Type B pancreatic cell (in vitro differentiated cells): ENCODE measurements at places on chromosomes 3 and 15. TPM values are rescaled to one million over a fixed set of nuclear protein-coding genes. Genes with fewer than 3 reads are reported as not detected.

Gene MEX3B
- total RNA-seq: 14.2 and 46.1 TPM in 2 replicates

Gene SLC12A1
- 0.05 and 0.53 TPM in 2 replicates for total RNA-seq

Gene GOLGA8N
- total RNA-seq: 1.1 and 3.9 TPM in 2 replicates

- H3K36me3 ChIP-seq: no peaks in the 10 kb centered on the region
- no peak overlapping the region for H3K27ac ChIP-seq
- DNase-seq: no peak
- no peak overlapping the region for H3K4me3 ChIP-seq
- H3K27me3 ChIP-seq: peaks cover 35% of the 10 kb centered on the region
- peaks cover 18% of the 10 kb centered on the region for H3K4me1 ChIP-seq
Observed at GRCh38 chr3:187288131-187288854, 3.2 kb downstream of the MASP1 start.

- peak; percentile 59 for DNase-seq
- H3K27ac ChIP-seq: no peak overlapping the region
- peaks cover 31% of the 10 kb centered on the region for H3K27me3 ChIP-seq
- peaks cover 14% of the 10 kb centered on the region for H3K4me1 ChIP-seq
- H3K36me3 ChIP-seq: no peaks in the 10 kb centered on the region
Observed at GRCh38 chr3:133928136-133928893, 32.6 kb upstream of the RAB6B start.

DNA sequence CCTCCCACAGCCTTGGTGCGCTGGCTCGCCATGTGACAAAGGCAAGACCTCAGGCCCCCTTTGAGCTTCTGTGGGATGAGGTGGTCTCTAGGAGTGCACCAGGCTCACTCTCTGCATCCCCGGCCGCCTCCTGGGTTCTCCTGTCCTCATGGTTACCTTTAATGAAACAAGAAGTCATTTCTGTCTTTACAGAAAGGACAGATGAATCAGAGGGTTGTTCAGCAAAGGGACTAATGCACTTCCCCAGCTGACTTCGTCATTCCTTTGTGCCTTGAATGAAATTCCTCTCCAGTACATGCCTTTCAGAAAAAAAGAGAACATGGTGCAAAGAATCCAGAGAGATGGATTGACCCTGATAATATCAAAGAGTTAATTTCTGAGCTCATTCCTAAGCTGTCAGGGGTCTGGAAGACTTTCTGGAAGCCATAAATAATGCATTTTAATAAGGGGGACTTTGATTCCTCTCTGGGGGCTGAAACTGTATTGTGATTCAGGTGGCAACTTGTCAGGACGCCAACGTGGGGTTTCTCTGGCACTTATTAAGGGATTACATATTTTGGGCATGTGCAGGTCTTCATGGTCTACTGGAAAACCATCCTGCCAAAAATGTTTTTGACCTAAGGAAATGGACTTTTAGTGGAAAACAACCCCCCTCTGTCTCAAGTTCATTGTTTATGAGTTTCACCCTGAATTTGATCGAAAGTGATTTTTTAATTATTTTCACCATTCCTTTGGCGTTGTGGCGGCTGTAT is 122.7 kb downstream of the FBLN2 start:
- no peak for DNase-seq
- H3K27ac ChIP-seq: no peak overlapping the region
- H3K4me3 ChIP-seq: no peak overlapping the region
- peaks cover 31% of the 10 kb centered on the region for H3K27me3 ChIP-seq
- no peaks in the 10 kb centered on the region for H3K36me3 ChIP-seq

DNA sequence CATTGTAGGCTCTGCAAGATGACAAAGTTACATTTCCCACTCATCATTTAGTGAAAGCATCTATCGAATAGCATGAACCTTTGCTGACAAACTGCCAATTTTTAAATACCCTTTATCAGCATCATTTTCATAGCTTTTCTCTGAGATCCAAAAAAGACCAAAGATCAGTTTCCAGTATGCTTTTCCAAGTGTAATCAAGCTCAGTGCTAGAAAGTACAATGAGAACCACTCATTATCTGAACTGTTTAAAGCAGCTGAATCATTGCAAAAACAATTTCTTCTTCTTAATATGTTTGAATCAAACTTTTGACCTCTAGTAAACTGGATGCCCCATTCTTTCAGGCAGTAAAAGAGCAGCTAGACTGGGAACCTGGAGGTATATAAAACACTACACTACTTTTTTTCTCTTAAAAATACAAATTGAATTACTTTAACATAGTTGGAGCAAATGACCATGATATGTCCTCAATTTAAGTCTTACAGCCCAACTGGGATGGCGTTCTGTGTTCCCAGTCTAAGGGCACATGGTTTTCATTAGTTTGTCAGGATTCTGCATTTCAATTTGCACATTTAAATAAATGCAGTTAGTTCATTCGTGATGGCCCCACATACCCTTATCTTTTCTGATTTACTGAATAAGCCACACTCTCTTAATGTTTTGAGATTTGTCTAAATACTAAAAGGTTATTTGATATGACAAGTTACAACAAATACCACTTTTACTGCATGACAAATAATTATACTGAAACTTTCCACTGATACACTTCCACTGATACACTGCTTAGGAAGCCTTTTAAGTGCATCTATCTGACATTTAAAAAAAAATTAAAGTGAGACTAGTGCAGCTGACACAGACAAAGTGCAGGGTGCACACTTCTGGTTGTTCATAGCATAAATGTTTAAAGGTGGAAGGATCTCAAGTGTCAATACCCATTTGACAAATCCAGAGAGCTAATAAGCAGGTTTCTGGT is 146.0 kb upstream of the FRMD4B start:
- H3K27me3 ChIP-seq: peaks cover 10% of the 10 kb centered on the region
- no peak overlapping the region for H3K27ac ChIP-seq
- no peak for DNase-seq
- H3K4me1 ChIP-seq: peaks cover 24% of the 10 kb centered on the region
- peaks cover 3% of the 10 kb centered on the region for H3K36me3 ChIP-seq

GRCh38 chr3:13825311-13825579 is 54.6 kb downstream of the WNT7A start:
- H3K27me3 ChIP-seq: peaks cover 6% of the 10 kb centered on the region
- H3K4me3 ChIP-seq: no peak overlapping the region
- DNase-seq: no peak
- H3K4me1 ChIP-seq: no peaks in the 10 kb centered on the region
- peak overlapping the region; percentile 55 for H3K27ac ChIP-seq

GRCh38 chr3:195195321-195196209 is 75.4 kb downstream of the XXYLT1 start:
- peaks cover 28% of the 10 kb centered on the region for H3K4me1 ChIP-seq
- H3K4me3 ChIP-seq: no peak overlapping the region
- no peaks in the 10 kb centered on the region for H3K27me3 ChIP-seq
- peaks cover 6% of the 10 kb centered on the region for H3K36me3 ChIP-seq

DNA sequence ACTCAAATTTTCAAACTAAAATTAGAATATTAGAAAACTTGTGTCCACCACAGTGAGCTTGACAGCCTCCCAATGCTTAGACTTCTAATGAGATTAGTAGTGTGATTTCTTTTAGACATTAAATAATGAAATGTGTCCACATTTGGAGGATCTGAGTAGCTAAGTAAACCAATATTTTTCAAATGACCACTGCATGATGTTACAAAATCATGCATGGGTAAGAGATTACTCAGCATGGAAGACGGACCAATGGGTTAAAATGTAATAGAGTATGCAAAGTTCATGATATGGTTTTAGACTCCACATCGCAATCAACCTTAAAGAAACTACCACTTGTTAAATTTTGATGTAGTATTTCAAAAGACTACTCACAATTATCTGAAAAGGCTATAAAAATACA is 130.6 kb downstream of the IMPG2 start:
- H3K36me3 ChIP-seq: no peaks in the 10 kb centered on the region
- no peak for DNase-seq
- no peaks in the 10 kb centered on the region for H3K4me1 ChIP-seq

DNA sequence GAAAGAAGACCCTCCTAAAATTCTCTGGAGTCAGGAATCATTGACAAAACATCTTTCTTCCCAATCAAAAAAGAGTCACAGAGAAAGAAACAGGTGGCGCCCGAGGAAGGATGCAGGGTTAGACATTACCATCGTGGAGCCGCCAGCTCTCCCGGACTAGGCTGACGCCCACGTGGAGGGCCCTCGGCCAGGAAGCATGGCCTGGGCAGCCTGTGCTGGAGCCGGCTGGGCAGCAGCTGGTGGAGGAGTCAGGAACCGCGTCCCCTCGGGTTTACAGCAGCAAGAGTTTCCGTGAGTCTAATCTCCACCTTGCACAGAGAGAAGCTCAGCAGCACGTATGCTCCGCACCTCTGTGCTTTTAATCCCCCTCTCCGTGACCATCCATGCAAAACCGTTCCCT is 533.7 kb upstream of the ATP11B start:
- H3K4me1 ChIP-seq: peaks cover 18% of the 10 kb centered on the region
- peaks cover 5% of the 10 kb centered on the region for H3K27me3 ChIP-seq
- H3K4me3 ChIP-seq: no peak overlapping the region
- no peak for DNase-seq

GRCh38 chr3:26365706-26366105 is 256.9 kb upstream of the LRRC3B start:
- H3K36me3 ChIP-seq: no peaks in the 10 kb centered on the region
- H3K27ac ChIP-seq: no peak overlapping the region
- DNase-seq: no peak
- no peaks in the 10 kb centered on the region for H3K27me3 ChIP-seq
- H3K4me3 ChIP-seq: no peak overlapping the region
